Activated CD4-positive, alpha-beta memory T cell treated with anti-CD3 and anti-CD28 coated beads, Interleukin-2, amount 10 ng/mL, durations not matched to agents 7 days and 5 days (primary cell): ENCODE measurements at places on chromosomes 13 and 19. TPM values are rescaled to one million over a fixed set of nuclear protein-coding genes. Genes with fewer than 3 reads are reported as not detected.

SCN1B gene
- total RNA-seq, result 0.43 TPM

FPR2 gene
- not detected for total RNA-seq

CLIP3 gene
- total RNA-seq, result 2.2 TPM

ZNF700 gene
- 19.1 TPM for total RNA-seq

PTH2 gene
- total RNA-seq, result not detected

CCL25 gene
- total RNA-seq, result not detected

- H3K27me3 ChIP-seq, result peaks cover 11% of the 10 kb centered on the region
- H3K36me3 ChIP-seq, result peaks cover 15% of the 10 kb centered on the region
- peak; percentile 79 for DNase-seq
- peaks cover 84% of the 10 kb centered on the region for H3K4me1 ChIP-seq
- H3K27ac ChIP-seq, result peak within 1 kb of the TSS; percentile 91
These were observed at the start of gene SSBP4 for GRCh38 chr19:18419195-18419698. Gene SSBP4, plus strand, starts transcription at chr19:18419398. Its CDS starts 251 bp downstream, at chr19:18419649.

DNA sequence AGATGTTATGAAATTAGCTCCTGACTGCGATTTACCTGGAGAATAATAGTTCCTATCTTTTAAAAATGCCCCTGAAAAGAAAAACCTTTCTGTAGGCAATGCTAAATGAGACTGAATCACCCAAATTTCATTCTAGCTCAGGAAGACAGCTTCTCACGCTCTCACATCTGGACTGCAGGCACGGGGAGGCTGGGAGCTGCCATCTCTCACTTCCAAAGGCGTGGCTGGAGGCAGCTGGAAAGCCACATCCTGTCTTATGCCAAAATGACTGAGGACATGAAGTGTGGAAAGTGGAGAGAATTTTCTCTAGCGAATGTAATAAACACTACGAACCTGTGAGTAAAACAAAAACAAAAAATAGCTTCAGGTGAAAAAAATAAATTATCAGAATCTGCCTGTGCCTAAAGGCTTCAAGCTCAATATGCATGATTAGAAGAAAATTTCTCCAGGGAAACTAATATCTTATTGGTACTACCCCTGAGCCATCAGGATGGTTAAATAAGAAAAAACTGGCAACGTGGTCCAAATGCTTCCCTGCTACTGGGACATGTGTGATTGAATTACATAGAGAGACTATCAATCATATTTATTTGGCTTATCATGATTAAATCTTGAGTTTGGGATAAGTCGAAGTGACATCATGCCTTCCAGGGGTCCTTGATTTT is 58.1 kb upstream of the UBL3 start:
- DNase-seq, result no peak
- H3K4me1 ChIP-seq, result peaks cover 19% of the 10 kb centered on the region
- no peak overlapping the region for H3K4me3 ChIP-seq
- no peaks in the 10 kb centered on the region for H3K27me3 ChIP-seq
- no peak overlapping the region for H3K27ac ChIP-seq
- no peaks in the 10 kb centered on the region for H3K36me3 ChIP-seq

GRCh38 chr19:4839192-4839591 is 7.7 kb upstream of the TICAM1 start:
- H3K27me3 ChIP-seq, result no peaks in the 10 kb centered on the region
- H3K4me1 ChIP-seq, result peaks cover 22% of the 10 kb centered on the region
- H3K36me3 ChIP-seq, result peaks cover 41% of the 10 kb centered on the region
- no peak for DNase-seq

GRCh38 chr13:110388108-110388943 is 81.2 kb downstream of the COL4A2 start:
- DNase-seq, result no peak
- H3K36me3 ChIP-seq, result no peaks in the 10 kb centered on the region
- no peak overlapping the region for H3K27ac ChIP-seq
- H3K4me3 ChIP-seq, result no peak overlapping the region
- H3K4me1 ChIP-seq, result peaks cover 4% of the 10 kb centered on the region

DNA sequence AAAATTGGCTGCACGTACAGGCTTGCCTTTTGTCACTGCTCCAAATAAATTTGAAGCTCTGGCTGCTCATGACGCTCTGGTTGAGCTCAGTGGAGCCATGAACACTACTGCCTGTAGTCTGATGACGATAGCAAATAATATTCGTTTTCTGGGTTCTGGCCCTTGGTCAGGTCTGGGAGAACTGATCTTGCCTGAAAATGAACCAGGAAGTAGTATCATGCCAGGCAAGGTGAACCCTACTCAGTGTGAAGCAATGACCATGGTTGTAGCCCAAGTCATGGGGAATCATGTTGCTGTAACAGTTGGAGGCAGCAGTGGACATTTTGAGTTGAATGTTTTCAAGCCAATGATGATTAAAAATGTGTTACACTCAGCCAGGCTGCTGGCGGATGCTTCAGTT is 16.1 kb upstream of the AKAP11 start:
- no peak for DNase-seq
- no peak overlapping the region for H3K4me3 ChIP-seq
- H3K27ac ChIP-seq, result no peak overlapping the region
- H3K4me1 ChIP-seq, result peaks cover 8% of the 10 kb centered on the region
- no peaks in the 10 kb centered on the region for H3K27me3 ChIP-seq

GRCh38 chr19:49496574-49497008 is 357 bp downstream of the RPS11 start:
- peak overlapping the region; percentile 98 for H3K4me3 ChIP-seq
- peaks cover 67% of the 10 kb centered on the region for H3K4me1 ChIP-seq
- H3K27ac ChIP-seq, result peak overlapping the region; percentile 99
- peaks cover 62% of the 10 kb centered on the region for H3K36me3 ChIP-seq
- H3K27me3 ChIP-seq, result no peaks in the 10 kb centered on the region

DNA sequence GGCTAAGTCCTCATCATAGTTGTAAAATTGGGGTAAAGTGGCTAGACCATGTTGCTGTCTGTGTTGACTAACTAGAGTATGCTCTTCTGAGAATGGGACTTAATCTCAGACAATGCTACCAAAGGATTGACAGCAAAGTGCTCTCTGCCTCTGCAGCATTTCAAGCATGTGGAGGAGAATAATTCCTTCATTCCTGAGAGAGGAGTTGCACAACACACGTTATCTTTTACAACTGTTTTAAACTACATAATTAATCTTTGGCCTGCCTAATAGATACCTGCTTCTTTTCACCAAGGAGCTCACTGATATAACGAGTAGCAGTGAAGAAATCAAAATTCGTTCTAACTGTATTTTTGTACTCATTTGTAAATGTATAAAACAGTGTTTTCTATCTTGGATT is 2172.2 kb downstream of the PCDH9 start:
- H3K27me3 ChIP-seq, result no peaks in the 10 kb centered on the region
- H3K27ac ChIP-seq, result no peak overlapping the region
- no peaks in the 10 kb centered on the region for H3K36me3 ChIP-seq
- no peak overlapping the region for H3K4me3 ChIP-seq

GRCh38 chr19:35090506-35091214 is 25.0 kb upstream of the FXYD3 start:
- H3K36me3 ChIP-seq, result no peaks in the 10 kb centered on the region
- no peak overlapping the region for H3K4me3 ChIP-seq
- H3K4me1 ChIP-seq, result no peaks in the 10 kb centered on the region
- DNase-seq, result peak; percentile 28
- H3K27me3 ChIP-seq, result peaks cover 5% of the 10 kb centered on the region

DNA sequence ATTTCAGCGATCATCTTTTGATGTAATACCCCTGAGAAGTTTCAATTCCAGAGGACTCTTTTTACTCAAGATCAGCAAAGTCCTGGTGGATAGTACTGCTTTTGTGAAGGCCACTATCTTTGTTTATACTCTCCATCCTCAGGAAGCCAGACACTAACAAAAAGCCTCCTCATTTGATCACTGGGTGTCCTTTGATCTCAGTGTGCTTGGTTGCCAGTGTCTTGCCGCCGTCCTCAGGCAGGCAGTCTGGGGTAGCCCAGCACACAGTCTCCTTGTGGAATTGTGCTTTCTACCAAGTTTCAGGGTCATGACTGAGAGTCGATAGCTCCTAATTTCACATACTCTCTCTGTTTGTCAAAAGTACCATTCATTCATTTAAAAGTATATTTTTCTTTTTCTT is 762.2 kb downstream of the EFNB2 start:
- H3K36me3 ChIP-seq, result no peaks in the 10 kb centered on the region
- no peaks in the 10 kb centered on the region for H3K4me1 ChIP-seq
- no peak for DNase-seq
- H3K4me3 ChIP-seq, result no peak overlapping the region
- no peaks in the 10 kb centered on the region for H3K27me3 ChIP-seq

DNA sequence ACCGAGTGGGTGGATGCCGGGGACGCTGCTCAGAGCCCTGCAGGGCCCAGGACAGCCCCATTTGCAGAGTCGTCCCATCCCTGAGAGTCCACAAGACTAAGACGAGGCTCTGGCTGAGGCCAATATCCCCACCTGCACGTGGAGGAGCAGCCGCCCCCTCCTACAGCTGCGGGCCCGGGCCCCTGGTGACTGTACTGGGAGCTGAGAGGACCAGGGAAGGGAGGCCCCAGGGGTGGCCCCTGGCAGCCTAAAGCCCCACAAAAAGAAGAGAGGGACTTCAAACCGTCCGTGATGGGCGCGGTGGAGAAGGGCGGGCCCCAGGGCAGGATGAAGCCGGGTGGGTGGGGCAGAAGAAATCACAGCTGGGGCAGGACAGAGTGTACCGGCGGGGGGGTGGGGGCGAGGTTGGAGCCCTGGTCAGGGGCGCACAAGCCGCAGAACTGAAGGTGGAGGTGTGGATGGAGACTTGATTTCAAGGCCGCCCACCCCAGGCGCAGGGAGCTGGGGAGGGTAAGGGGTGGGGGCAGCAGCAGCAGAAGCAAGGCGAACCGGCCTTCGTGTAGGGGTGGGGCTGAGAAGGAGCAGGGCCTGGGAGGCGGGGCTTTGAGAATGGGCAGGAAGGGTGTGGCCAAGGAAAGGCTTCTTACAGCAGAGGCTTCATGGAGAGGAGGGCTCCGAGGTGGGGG is 12.9 kb downstream of the CFD start:
- H3K4me1 ChIP-seq, result peaks cover 11% of the 10 kb centered on the region
- peak; percentile 91 for DNase-seq
- H3K4me3 ChIP-seq, result peak overlapping the region; percentile 71
- H3K27ac ChIP-seq, result peak overlapping the region; percentile 89
- H3K36me3 ChIP-seq, result peaks cover 21% of the 10 kb centered on the region

- peaks cover 6% of the 10 kb centered on the region for H3K36me3 ChIP-seq
- H3K4me3 ChIP-seq, result peak overlapping the region; percentile 71
- H3K27ac ChIP-seq, result peak overlapping the region; percentile 65
These were observed 2.5 kb downstream of the HDGFL2 start for GRCh38 chr19:4474514-4475022.

DNA sequence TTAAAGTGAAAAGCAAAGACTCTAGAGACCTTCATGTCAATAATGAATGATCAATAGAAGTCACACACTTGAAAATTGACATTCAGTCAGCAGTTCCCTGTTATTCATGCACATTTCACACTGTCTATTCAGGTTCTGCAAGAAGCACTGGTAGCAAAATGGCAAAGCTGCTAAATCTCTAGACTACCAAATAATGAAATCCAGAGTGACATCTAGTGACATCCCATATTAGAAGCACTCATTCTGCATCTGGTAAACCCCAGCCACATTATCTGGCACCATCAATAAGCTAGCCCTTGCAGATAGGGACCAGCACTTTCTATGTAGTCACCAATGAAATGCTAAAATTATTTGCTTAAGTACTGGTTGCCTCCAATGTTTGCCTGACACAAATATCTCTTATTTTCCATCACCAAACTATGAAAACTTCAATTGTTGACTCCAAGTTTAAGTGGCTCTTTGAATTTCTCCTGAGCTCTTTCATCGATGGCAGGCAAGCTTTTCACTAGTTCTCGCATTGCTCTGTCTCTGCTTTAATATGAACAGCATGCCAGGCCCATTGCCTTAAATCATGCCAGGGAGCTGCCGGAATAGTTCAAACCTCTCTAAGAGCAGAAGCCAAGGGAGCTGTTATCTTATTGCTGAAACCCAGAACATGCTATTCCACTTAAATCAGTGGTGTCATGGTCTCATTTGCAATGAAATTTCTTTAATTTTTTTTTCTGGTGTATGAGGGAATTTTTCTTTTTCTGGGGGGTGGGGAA is 409.9 kb downstream of the MZT1 start:
- H3K4me3 ChIP-seq, result no peak overlapping the region
- no peaks in the 10 kb centered on the region for H3K4me1 ChIP-seq
- H3K27me3 ChIP-seq, result no peaks in the 10 kb centered on the region
- no peak for DNase-seq
- no peak overlapping the region for H3K27ac ChIP-seq
- no peaks in the 10 kb centered on the region for H3K36me3 ChIP-seq

- H3K36me3 ChIP-seq, result peaks cover 54% of the 10 kb centered on the region
- no peaks in the 10 kb centered on the region for H3K27me3 ChIP-seq
- peak overlapping the region; percentile 82 for H3K4me3 ChIP-seq
These were observed 1.2 kb downstream of the RPS19 start for GRCh38 chr19:41861116-41861768.

DNA sequence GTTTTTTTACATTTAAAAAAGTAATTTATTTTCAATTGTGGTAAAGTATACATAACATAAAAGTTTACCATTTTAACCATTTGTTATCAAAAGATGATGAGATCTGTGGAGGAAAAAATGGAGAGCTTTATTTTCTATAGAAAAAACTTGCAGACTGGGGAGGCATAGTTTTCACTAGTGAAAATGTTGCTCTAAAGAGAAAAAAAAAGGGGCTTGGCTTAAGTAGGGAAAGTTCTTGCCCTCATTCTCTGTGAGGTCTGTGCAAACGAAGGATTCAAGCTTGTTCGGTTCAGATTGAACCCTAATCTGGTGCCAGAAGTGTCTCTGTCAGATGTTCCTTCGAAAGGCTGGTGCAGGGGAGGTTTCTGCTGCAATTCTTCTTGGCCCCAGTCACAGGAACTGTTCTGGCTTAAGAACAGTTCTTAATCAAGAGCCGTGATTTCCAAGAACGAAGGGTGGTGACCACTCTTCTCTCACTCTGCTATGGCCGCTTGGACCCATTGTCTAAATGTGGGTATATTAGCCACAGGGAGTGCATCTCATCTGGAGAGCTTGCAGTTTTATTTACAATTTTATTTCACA is 42.1 kb downstream of the PCCA start:
- no peak for DNase-seq
- no peak overlapping the region for H3K27ac ChIP-seq
- peaks cover 3% of the 10 kb centered on the region for H3K36me3 ChIP-seq
- H3K4me1 ChIP-seq, result peaks cover 28% of the 10 kb centered on the region
- H3K4me3 ChIP-seq, result no peak overlapping the region

DNA sequence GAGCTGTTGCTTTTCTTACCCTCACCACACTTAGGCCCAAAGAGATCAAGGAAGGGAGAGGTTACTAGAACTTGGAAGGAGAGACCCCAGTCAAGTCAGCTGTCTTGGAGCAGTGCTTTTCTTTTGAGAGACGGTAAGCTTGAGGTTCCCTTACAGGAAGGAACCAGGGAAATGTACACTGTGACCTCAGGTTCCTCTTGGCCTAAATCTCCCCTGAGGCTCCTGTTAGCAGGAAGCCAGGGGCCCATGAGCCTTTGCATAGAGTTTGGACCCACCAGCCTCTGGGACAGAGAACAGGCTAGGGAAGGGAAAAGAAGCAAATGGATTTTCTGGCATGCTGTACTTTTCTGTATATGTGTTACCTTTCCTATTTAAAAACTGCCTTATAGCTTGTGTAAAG is 5.9 kb upstream of the GPR18 start:
- H3K27me3 ChIP-seq, result no peaks in the 10 kb centered on the region
- H3K4me3 ChIP-seq, result no peak overlapping the region

- H3K4me3 ChIP-seq, result no peak overlapping the region
- no peak overlapping the region for H3K27ac ChIP-seq
- peaks cover 8% of the 10 kb centered on the region for H3K4me1 ChIP-seq
- peak; percentile 66 for DNase-seq
These were observed 158.2 kb downstream of the NALCN start for GRCh38 chr13:101258071-101258470.
